Activated naive CD4-positive, alpha-beta T cell treated with anti-CD3 and anti-CD28 coated beads, Interleukin-2, amount 50 U/mL, for 72 hours (primary cell): ENCODE measurements at places on chromosomes 11 and 22.

GRCh38 chr11:32436751-32437494 is 1.6 kb upstream of the WT1 start:
- no peak for DNase-seq

DNA sequence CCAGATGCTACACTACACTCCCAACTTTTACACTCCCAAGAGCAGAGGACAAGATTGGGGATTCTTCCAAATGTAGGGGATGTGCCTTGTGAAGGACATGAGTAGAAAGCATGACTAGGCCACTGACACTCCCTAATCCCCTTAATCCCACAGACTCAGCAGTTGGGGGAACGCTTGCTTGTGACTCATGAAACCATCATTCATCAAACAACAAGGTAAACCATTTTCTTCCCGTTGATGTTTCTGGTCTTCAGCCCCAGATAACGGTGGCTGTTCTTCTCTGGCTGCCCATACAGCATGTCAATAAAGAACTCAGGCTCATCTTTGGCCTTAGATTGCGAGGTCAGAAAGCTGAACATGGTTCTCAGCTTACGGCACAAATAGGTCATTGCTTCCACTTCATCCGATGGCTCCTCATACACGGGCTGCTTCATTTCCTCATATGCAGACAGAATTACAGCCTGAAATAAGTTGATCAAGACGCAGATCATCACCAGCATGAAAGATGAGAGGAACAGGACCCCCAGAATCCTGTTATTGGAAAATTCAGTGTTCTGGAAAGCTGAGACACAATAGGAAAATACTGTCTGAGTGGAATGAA is 6.4 kb upstream of the CDPF1 start:
- DNase-seq = no peak

DNA sequence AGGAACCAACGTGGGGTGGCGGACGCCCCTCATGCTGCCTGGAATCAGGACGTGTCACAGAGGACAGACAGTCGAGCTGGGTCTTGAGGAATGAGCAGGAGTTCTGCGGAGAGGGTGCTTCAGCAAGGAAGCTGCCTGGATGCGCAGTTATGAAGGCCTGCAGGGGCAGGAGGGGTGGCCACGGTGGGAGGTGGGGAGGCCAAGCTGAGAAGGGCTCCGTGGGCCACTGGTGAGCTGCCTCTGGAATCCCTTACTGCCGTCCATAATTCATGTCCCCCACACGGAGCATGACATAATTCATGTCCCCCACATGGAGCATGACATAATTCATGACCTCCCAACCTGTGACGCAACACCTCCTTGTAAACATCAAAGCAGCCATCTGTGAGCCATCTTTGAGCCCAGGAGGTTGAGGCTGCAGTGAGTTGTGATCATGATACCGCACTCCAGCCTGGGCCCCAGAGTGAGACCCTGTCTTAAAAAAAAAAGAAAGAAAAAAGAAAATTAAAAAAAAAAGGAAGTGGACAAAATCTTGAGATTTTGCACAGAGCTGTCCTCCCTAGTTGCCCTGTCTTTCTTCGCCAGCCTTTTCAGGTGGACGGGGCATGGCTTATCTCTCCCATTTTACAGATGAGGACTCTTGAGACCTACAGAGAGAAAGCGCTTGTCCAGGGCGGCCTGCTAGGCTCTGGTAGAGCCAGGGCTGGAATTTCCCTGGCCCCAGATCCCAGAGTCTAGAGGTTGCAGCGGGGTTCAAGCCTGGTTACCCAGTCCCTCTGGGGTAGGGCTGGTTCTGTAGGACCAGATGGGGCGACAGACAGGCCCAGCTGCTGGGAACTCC is 24.3 kb upstream of the PICK1 start:
- DNase-seq = no peak

DNA sequence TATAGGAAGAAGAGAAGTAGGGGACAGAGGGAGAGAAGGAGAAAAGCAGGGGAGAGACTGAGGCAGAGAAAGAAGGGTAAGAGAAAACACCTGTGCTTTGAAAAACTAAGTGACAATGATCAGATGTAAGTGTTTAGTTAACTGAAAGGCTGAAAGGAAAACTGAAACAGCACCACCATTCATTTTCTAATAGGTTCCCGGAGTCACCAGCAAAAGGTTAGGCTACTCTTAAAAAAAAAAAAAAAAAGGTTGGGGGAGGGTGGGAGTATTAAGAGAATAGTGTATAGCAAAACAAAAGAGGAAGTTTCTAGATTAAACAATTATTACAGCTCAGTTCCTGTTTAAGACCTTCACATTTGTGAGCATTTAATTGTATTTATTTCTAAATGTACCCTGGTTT is 113.8 kb downstream of the CADM1 start:
- no peak for DNase-seq

- peak; percentile 30 for DNase-seq
Measured at GRCh38 chr22:47918276-47918921, 1155.9 kb downstream of the TBC1D22A start.

GRCh38 chr11:40998920-40999319 is 460.5 kb downstream of the LRRC4C start:
- no peak for DNase-seq

DNA sequence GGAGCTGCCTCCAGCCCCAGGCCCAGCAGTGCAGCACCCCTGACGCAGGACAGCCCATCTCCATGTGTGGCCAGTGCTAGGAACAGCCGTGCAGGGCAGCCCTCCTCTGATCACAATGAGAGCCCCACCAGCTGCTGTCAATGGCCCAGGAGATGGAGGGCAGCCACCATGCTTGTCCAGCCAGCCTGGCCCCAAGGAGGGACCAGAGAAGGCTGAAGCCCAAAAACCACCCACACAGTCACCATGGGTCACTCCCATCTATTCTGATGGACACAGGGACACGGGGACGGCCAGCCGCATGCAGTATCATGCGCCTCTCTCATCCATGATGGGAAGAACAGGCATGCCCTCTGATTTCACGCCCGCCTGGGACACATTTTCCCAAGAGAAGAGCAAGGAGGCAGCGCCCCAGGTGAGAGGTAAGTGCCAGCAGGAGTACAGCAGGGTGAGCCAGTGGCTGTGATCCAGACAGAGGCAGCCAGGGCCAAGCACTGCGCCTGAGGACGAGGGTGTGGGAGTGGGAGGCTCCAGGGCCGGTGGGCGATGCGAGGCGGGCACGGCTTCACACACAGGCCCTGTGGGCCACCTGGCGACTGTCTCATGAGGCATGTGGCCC is 33.6 kb upstream of the GNB1L start:
- DNase-seq = no peak

- DNase-seq = peak; percentile 76
Measured at GRCh38 chr22:38412435-38413084, 42.4 kb downstream of the KCNJ4 start.

GRCh38 chr11:66072081-66072480 is 2.0 kb downstream of the PACS1 start:
- no peak for DNase-seq
